ENCODE measurements at places on chromosomes 5 and 9. TPM values are rescaled to one million over a fixed set of nuclear protein-coding genes. Genes with fewer than 3 reads are reported as not detected.

Gene ARL14EPL
- 0.29 TPM for total RNA-seq

Gene ERCC6L2
- 45.5 TPM for total RNA-seq

Gene ARHGEF39
- 4.1 TPM for total RNA-seq

Gene SLC25A48
- total RNA-seq, result not detected

Gene TXNDC8
- not detected for total RNA-seq

Gene SPATA31E1
- total RNA-seq, result under 0.01 TPM

Gene PCDHA6
- total RNA-seq, result under 0.01 TPM

Gene CCDC183
- total RNA-seq, result under 0.01 TPM

Gene MARVELD2
- total RNA-seq, result 0.71 TPM

Gene GABRA6
- not detected for total RNA-seq

Gene CHSY3
- total RNA-seq, result 5.0 TPM

Gene PCDHB14
- total RNA-seq, result under 0.01 TPM

Gene WWC1
- total RNA-seq, result not detected

Gene SLC36A2
- not detected for total RNA-seq

Gene BASP1
- total RNA-seq, result 138 TPM

Gene IFNB1
- not detected for total RNA-seq

Gene PFN3
- not detected for total RNA-seq

Gene CCNO
- total RNA-seq, result not detected

Gene TIFAB
- not detected for total RNA-seq

Gene PLAC8L1
- total RNA-seq, result not detected

Gene PCDHGA10
- 4.6 TPM for total RNA-seq

Gene ASPN
- 2.1 TPM for total RNA-seq

Gene ADRA1B
- under 0.01 TPM for total RNA-seq

Gene MAMDC2
- 0.86 TPM for total RNA-seq

Gene OR1J2
- total RNA-seq, result not detected

Gene HRCT1
- total RNA-seq, result 0.18 TPM

Gene ACER2
- 3.4 TPM for total RNA-seq

Gene SPATA6L
- total RNA-seq, result not detected

Gene S1PR3
- 75.8 TPM for total RNA-seq

Gene LPAR1
- total RNA-seq, result 103 TPM

Gene SLC45A2
- total RNA-seq, result not detected

Gene CAMLG
- 39.8 TPM for total RNA-seq

Gene CCNG1
- 291 TPM for total RNA-seq

Gene GKAP1
- 1.4 TPM for total RNA-seq

Gene IL13
- total RNA-seq, result not detected
